ENCODE measurements at places on chromosomes 5 and 9.

DNA sequence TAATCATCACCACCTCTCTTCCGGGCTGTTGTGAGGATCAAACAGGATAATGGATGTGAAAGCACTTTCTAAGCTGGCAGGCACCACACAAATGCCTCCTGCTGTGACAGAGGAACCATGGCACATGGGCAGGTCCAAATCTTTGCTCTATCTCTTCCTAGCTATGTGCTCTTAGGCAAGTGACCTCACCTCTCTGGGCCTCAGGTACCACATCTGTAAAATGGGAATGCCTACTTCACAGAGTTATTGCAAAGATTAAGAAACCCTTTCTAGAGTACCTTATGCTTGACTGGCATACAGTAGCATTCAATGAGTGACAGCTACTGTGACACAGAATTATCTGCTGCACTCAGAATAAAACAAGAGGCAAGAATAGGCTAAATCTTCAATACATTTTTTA is 51.6 kb downstream of the CDK5RAP2 start:
- DNase-seq = no peak

DNA sequence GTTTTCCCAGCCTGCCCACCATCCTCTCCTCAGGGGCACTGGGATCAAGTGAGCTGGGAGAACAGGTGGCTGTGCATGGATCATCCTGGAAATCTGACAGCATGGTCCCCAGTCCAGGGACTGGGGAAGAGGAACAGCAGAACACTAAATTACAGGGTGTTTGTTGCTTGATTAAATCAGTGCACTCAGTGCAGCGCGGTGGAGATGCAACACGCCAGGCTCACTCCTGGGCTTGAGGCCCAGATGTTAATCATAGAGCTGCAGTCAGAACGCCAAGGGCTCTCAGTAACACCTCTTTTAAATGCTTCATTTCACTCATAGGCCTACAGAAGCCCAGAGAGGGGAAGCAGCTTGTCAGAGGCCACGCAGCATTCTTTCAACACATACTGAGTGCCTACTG is 14.2 kb upstream of the LARP1 start:
- DNase-seq = no peak

DNA sequence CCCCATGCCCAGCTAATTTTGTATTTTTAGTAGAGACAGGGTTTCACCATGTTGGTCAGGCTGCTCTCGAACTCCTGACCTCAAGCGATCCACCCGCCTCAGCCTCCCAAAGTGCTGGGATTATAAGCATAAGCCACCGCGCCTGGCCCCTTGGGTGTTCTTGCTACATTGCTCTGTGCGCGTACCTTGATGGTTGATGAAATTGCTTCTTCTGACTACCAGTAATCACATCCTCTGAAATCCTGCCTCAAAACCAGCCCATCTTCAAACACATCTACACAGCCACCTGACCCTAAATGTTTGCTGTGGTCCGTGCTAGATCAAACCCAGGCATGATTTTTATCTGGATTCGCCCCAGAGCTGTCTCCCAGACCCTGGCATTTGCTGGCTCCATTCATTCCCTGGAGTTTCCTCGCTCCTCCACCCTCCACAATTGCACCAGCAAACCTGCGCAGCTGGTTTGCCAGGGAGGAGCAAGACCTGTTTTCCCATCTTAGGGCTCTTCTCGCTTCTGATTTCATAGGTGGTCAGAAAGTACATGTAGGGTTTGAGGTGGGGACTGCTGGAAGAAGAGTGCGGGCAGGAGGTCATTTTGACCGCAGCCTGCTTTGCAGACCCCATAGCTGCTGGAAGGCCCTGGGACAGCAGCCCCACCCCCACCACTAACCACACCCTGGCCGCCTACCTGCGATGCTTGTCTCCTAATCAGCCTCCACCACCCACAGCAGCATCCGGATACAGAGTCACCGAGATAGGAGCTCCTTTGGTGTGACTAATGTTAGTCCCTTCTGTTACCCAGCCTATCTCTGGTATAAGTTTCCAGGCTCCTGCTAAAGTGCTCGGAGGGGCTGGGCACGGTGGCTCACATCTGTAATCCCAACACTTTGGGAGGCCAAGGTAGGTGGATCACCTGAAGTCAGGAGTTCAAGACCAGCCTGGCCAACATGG is 22.7 kb downstream of the SWI5 start:
- no peak for DNase-seq

DNA sequence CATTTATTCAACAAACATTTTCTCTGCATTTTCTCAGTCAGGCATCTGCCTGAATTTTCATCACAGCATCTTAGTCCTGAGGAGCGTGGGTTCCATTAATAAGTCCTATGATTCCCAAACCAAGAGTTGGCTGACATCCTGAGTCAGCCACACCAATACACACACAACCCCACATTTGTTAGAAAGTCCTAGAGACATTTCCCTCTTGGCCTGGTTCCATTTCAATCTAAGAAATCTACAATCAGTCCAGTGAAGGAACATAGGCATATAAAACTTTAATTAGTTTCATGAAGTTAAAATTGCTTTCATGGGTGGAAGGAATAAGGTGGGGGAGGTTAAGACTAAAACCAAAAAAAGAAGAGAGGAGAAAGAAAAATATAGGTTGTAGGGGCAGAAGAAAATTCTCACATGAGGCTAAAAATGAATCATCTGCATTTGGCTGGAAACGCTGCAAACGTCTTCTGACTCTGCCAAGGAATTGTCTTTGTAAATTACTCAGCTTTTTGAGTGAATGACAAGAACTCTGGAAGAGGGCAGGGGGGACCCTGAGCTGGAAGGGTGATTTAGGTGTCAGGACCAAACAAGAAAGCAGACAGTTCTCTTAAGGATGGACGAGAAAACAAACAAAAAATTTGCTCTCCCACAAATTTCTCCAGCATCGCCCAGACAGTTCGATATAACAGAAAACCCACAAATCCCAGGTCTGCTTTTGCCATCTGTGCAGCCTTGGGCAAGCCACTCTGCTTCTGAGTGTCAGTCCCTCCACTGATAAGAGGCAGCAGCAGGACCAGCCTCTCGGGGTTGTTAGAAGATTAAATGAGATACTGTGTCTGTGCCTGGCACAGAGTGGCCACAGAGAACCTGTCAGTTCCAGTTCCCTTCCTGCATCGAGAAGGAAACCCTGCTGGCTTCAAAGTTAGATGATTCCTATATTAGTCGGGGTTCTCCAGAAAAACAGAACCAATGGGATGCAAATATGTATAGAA is 289.7 kb downstream of the CDK5RAP2 start:
- DNase-seq = no peak

Data from NCI-H1092 treated with DMSO at 0.1 percent for 48 hours (cell line).